HEK293T (cell line): ENCODE measurements at places on chromosomes 5 and 9.

DNA sequence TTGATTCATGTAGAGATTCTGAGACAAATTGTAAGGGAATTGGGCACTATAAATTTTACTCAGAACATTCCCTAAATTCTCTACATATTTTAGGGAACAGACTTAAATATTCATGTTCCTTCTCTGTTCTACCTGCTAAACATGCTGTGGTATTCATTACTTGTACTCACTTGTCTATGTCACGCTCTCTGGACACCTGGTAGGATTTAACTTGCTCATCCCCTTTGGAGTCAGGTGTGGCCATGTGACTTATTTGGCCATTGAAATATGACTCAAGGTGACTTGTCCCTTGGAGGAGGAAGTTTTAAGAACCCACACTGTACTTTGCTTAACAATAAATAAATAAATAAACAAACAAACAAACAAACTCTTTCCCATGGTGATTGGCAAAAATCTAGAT is 2258.8 kb upstream of the WWC1 start:
- no peak for DNase-seq

DNA sequence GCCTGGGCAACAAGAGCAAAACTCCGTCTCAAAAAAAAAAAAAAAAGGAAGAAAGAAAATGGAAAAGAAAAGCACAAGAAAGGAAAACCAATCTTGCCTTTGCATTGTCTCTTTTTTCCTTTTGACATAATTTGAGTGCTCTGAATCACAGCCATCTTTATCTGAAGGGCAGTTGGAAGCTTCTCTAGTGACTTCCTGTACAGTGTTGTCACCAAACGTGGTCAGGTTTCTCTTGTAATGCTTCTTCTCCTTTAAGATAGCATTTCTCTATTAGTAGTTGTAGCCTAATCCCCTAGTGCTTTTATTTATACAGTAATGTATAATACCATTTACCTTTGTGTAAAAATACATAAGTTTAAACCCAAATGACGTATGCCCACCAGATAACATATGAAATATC is 18.1 kb downstream of the PRKACG start:
- no peak for DNase-seq

- no peak for DNase-seq
These were observed 77.1 kb upstream of the CNTLN start for GRCh38 chr9:17057729-17058128.

DNA sequence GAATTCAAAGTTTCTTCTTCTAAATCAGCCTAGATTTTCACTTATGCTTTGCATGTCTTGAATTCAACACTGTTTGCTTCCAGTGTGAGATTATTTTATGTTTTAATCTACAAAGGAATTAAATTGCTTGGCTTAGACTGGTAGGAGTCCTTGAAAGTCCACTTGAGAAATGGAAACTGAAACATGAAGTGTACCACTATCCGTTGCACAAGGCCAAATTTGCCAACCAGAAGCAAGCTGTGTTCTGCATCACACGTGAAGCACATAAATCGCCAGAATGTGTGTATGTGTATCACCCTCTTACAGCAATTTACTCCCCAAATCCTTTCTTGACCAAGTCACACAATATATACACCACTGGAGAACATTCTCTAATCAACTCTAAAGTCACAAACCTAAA is 10.3 kb downstream of the SEMA6A start:
- no peak for DNase-seq

DNA sequence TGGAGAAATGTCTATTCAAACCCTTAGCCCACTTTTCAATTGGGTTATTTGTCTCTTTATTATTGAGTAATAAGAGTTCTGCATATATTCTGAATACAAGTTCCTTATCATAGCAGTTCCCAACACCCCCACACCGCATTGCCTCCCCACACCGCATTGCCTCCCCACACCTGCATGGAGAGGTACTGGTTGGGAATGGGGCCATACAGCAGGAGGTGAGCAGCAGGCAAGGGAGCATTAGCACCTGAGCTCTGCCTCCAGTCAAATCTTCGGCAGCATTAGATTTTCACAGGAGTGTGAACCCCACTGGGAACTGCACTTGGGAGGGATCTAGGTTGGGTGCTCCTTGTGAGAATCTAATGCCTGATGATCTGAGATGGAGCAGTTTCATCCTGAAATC is 10.6 kb upstream of the SAP30L start:
- no peak for DNase-seq

- no peak for DNase-seq
These were observed 118.6 kb downstream of the VAV2 start for GRCh38 chr9:133873461-133873891.

- no peak for DNase-seq
These were observed 27.1 kb downstream of the SLC22A5 start for GRCh38 chr5:132396589-132397031.

- DNase-seq, result no peak
These were observed 10.7 kb upstream of the PTGR1 start for GRCh38 chr9:111610149-111610548.

- DNase-seq, result no peak
These were observed 131.6 kb downstream of the GABRB2 start for GRCh38 chr5:161414896-161415295.

GRCh38 chr9:130933114-130934046 is 5.7 kb downstream of the FIBCD1 start:
- DNase-seq, result no peak

GRCh38 chr9:121735065-121735792 is 83.8 kb downstream of the DAB2IP start:
- DNase-seq, result peak; percentile 63

DNA sequence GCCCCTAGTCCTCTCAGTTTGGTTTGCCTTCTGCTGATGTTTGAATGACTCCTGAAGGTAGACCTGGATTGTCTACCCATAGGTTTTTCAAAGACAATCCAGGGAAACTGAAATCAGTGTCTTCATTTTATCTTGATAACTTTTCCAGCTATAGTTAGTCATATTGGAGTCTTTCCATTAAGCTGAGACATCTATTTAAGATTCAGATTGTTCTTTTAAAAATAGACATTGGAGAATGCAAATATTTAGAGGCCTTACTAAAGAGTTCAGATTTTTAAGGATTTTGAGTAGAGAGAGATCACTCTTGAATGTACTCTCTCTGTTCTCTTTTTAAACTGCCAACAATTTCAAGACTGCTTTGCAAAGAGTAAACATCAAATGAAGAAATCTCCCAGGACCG is 69.1 kb downstream of the GDNF start:
- no peak for DNase-seq

DNA sequence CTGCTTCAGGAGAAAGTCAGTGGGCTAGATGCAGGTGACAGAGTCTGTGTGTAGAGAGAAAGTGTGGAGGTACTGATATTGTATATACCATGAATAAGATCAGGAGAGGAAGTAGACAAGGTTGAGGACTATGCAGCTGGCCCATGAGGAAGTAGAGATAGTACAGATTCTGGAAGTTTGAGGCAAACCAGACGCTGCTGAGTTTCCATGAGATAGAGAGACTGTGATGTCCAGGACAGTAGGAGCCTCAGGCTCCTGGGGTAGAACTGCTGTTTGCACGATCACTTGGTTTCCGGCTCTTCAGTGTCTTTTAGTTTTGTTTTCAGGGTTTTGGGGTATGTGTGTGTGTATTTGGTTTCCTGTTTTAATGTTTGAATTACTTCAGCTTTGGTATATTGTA is 13.6 kb downstream of the OTULINL start:
- DNase-seq, result no peak

DNA sequence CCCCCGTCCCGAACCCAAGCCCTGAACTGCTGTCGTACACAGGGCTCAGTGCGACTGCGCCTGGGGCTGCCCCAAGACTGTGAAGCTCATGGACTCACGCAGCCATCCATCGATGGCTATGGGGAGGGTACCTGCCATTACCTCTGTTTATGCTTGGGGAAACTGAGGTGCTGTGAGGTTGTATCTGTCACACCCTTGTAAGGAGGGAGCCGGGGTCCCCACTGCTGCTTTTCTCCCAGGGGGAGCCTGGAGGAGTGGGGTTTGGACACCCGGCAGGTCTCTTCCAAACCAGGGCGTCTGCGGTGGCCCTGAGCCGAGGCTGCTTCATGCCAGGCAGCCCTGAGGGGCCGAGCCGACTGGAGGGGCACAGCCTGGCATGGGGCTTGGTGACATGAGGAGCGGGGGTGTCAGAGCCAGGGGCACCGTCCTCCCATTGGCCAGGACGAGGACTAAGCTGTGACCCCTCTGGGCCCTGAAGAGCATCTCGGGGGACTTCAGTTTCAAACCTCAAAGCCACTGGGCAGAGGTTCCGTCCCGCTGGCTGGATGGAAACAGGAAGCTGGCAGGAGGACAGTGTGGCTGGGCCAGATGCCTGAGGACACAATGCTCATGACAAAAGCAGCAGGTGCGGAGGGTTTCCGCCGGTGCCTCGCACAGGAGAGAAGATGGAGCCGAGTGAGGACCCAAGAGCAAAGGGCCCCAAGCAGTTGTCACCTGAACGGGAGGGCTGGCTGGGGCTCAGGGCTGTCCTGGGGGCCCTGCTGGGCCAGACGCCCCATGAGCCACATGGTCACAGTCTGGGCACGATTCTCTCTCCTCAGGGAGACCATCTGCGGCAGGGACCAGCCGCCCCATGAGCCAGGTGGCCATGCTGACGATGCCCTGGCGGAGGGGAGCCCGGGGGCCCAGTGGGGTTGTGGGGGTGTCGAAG is 54.4 kb upstream of the EXOC3 start:
- DNase-seq, result no peak

DNA sequence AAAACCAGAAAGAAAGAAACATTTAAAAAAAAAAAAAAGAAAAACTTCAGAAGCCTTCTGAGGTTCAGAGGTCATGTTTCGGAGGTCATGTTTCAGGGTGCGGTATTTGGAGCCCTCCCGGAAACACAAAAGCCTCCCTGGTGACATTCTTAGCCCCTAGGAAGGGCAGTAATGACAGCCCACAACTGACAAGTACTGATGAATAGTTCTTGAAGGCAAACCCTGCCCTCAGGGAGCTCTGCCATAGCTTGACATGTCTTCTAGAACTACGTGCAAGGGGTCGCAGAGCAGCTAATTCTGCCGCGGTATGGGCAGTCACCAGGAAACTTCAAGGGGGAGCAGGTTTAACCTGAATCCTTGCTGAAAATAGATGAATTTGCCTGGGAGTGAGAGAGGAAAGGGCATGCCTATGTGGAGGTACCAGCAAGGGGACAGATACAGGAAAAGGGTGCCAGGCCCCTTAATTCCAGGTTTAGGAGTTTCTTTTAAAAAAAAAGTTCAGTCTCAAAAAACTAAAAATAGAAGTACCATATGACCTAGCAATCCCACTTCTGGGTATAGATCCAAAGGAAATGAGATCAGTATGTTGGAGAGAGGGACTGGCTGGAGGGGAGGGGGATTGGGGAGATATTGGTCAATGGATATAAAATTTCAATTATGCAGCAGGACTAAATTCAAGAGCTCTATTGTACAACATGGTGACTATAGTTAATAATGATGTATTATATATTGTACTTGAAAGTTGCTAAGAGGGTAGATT is 98.4 kb downstream of the C9orf152 start:
- DNase-seq, result no peak

- no peak for DNase-seq
These were observed 106.2 kb downstream of the GOLPH3 start for GRCh38 chr5:32067774-32068470.

GRCh38 chr9:101047848-101048397 is 19.4 kb downstream of the PLPPR1 start:
- no peak for DNase-seq

GRCh38 chr9:127903557-127904475 is 4.4 kb upstream of the ST6GALNAC6 start:
- no peak for DNase-seq
